ENCODE measurements at places on chromosomes 11 and 22.

- DNase-seq = no peak
Observed at GRCh38 chr11:2683806-2684205, 16.0 kb downstream of the KCNQ1OT1 start.

- no peak for DNase-seq
Observed at GRCh38 chr11:66901964-66902390, 45.1 kb downstream of the LRFN4 start.

DNA sequence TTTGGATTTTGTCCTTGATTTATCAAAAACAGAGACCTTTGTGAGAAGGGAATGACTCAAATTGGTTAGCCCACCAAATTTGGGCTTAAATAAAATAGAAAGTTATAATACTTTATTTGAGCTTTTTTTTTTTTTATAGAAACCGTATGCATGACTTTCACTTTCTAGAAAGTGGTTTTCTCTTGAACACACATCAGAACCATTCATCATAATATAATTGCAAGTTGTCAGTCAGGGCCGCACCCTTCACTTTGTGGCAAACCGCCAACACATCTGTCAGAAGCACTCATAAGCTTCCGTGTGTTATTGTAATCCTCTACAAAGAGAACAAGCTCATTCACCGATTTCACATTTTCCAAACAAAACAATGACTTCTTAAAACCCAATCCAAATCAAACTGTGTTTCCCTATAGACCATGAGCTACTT, 76.1 kb downstream of the SOX6 start:
- DNase-seq = no peak

- DNase-seq = no peak
Observed at GRCh38 chr11:18780329-18780728, 11.3 kb downstream of the PTPN5 start.

GRCh38 chr11:93532806-93533205, 10.4 kb downstream of the SMCO4 start:
- no peak for DNase-seq

GRCh38 chr11:92607969-92608722, 361.3 kb upstream of the MTNR1B start:
- no peak for DNase-seq

DNA sequence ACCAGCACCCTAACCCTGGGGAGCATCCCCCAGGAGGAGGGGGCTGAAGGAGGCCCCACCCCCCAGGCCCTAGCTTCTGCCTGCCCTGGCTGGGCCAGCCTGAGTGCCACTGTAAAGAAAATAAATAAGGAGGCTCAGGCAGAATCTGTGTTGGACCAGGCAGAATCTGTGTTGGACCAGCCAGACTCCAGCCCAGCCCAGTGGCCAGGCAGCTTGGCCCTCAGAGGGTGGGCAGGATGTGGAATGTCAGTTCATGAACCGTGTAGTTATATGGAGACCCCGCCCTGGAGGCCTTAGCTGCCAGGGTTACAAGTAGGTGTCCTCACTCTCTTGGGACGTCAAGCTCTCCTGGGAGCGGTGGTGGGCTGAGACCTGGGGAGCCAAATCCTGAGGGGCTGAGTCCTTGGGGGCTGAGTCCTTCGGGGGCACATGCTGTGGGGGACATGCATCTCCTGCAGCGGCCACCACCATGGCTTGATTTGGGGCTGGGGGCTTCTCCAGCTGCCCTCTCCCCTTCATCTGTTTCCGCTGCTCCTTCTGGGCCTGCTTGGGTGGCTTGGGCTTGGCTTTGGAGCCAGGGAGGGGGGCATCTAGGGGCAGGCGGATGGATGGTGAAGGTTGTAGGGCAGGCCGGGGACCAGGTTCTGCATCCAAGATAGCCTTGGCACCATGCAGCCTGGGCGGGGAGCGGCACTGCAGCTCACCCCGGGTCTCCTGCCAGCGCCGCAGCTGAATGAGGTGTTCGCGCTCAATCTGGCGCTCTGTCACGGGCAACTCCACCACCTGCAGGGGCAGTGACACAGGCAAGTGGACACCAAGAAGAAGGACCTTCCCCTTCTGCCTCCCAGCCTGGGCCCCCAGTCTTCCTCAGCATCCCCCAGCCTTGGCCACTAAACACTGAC, 3.0 kb upstream of the CASTOR1 start:
- no peak for DNase-seq

DNA sequence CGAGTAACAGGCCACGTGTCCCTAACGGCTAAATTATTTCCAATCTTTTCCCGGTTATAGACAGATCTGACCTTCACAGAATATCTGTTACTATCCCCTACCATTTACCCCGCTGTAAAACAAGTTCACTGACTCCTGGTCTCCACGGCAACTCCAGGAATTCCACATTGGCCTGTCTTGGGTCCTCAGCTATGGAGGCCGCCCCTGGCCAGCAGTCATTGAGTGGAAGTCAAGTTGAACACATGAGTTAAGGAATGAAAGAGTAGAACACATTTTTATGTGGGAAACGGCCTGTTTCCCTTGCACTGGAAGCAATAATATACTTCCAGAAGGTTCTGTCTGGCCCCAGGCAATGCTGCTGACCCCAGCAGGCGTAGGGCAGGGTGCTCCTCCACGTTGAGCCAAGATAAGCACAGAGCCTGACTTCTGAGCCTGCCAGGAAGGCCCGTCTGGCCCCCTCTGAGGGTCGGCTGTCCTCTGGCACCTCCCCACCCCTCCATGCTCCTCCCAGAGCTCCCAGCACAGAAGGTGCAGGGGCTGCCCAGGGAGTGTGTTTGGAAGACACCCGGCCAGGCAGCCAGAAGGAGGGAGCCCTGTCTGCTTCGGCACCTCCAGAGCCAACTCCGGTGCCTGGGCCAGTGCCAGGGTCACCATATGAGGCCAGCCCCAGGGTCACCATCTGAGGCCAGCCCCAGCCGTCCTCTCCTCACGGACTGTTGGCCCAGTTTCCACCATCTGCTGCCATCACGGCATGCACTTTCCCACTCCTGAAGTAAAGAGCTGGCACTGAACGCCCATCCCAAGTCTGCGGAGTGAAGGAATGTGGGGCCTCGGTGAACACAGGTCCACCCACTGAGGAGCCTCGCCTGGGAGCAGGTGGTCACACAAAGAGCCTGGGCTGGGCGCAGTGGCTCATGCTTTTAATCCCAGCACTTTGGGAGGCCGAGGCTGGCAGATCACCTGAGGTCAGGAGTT, 813.2 kb downstream of the BRD1 start:
- DNase-seq = no peak

DNA sequence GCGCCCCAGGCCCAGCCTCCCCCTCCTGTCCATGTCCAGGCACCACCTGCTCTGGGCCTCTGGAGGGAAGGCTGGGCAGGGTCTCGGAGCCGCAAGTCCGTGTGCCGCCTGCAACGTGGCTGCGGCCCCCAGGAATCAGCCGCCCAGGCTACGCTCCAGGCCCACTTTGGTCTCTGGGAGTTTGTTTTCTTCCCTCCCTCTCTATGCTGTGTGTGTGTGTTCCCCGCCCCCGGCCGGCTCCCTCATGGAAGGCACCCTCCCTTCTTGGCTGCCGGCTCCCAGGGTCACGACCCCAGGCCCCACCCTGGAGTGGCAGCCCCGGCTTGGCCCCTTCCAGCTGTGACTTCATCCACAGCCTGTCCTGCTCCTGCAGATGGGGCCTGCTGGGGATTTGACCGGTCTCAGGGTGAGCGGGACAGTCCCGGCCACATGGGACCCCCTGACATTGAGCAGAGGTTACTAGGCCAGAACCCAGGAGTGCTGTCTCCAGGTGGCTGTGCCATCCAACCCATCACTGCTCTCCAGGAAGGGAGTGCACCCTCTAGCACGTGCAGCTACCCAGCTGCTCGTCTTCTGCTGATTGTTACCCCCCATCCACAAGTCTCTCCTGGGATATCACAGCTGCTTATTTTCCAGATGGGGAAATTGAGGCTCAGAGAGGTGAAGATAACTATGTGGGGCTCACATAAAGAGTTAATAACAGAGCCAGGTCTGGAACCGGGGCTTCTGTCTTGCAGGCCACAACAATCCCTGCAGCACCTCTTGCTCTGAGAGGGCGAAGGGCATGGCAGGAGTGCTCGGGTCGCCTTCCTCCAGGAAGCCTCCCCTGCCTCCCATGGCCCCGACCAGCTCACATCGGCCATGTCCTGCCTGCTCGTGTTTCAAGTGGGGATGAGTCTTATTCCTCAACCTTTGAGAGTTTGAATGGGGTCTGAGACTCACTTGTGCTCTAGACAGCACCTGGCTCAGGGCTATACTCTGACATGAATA, 2.8 kb upstream of the LIF start:
- DNase-seq = no peak

DNA sequence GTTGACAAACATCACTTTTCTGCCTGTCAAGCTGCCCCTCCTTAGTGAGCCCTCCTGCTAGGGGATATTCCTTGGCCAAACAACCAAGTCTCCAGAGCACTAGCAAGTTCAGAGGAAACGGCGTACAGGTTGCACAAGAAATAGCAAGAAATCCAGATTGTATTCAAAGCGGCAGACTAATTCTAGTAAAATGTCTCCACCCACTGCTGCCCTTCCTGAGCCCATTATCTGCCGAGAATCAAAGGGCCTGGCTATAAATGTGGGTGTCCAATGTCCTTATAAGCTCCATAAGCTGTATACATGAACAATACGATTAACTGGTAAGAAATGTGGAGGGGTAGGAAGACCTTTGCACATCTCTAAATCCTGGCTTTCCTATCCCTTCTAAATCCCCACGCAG, 44.0 kb upstream of the AKIP1 start:
- DNase-seq = no peak

DNA sequence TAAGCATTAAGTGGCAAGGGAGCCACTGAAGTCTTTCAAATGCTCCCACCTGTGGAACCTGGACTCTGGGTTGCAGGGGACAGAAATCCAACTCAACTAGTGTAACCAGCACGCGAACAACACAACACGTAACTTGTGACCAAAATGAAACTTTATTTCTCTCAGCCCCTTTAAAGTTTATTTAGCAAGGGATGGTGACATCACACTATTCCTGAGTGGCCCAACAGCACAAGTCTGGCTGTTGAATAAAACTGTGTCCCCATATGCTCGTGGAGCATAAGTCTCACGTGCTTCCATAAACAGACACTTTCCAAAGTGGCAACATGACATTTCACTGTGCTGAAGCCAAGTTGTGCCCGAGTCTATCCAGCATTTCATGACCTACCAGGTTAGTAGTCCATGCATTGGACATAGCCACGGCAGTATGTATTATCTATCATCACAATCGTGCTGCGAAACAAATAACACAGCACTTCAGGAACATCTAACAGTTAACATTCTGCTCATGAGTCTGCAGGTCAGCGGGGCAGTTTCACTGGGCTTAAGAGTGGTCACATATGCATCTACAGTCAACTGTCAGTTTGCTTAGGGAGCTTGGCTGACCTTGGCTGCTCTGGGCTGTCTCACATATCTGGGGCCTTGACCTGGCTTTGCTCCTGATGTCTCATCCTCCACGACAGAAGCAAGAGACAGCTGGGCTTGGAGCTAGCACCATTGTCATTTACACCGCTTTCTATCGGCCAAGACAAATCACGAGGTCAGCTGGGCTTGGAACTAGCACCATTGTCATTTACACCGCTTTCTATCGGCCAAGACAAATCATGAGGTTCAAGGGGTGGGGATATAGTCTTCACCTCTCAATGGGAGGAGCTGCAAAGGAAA, 35.0 kb upstream of the LMO2 start:
- DNase-seq = no peak

DNA sequence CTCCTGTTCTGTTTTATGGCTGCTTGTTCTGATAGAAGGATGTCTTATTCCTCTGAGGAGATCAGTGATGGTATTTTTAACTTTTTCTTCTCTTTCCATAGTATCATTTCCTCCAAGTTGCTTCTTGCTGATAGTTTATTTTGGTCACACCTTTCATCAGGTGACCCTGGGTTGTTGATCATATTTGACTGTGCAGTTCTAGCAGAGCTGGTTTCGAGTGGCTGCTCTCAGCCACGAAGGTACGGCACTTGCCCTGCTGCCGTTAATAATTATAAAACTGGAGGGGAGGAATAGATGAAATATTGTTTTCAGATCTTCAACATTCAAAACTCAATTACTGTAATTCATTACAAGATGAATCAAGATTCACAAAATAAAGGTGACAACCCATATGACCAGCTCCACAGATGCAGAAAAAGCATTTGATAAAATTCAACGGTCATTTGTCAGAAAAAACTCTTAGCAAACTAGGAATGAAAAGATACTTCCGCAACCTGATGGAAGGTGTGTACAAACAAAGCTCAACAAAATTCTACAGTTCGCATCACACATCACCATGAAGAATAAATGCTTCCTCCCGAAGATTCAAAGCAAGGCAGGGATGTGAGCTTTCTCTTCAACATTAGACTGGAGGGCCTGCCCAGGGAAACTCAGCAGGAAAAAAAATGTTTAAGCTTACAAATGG, 59.2 kb upstream of the RTL6 start:
- DNase-seq = no peak

GRCh38 chr11:70915158-70915985, 337.0 kb downstream of the SHANK2 start:
- DNase-seq = no peak

DNA sequence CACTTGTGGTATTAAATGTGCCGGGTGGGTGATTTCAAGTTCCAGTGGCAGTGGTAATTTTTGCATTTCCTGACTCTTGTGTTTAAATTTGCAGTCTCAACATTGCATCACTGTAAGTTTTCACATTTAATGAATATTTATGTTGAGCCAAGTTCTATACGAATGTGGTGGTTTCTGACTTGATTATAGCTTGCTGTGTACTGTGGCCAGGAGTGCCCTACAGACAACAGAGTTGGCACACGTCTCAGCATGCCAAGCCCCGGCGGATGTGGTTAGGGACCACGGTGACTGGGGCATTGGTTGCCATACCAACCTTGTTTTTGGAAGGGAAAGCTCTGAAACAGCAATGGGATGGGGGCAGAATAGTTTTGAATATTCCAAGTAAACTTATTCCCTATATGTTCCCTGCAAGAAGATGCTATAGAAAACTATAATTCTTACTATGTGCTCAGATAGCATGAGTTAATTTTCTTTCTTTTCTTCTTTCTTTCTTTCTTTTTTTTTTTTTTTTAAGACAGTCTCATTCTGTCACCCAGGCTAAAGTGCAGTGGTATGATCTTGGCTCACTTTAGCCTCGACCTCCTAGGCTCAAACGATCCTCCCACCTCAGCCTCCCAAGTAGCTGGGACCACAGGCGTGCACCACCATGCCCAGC, 16.0 kb downstream of the ZNRF3 start:
- DNase-seq = no peak

GRCh38 chr11:81492923-81493445, 1240.7 kb downstream of the FAM181B start:
- DNase-seq = no peak

DNA sequence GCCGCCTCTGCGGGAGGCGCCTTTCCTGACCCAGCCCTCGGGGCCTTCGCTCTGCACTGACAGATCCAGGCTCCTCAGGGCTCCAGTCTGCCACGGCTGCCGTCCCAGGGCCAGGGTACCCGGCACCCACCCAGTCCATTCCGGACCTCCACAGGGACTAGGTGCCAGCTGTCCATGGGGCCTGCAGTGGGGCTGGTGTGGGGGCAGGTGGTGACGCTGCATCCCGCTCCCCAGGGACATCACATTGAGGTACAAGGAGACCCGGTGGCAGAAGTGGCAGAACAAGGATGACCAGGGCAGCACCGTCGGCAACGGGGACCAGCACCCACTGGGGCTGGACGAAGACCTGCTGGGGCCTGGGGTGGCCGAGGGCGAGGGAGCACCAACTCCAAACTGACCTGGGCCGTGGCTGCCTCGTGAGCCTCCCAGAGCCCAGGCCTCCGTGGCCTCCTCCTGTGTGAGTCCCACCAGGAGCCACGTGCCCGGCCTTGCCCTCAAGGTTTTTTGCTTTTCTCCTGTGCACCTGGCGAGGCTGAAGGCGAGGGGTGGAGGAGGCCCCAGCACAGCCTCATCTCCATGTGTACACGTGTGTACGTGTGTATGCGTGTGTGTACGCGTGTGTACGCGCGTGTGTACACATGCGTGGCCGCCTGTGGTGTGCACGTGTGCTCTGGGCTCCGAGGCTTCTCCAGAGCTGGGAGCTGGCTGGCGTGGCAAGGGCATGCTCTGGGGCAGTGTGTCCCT, 16.7 kb downstream of the RNH1 start:
- no peak for DNase-seq
